Fibroblast of lung (primary cell): ENCODE measurements at places on chromosomes 2 and 18. TPM values are rescaled to one million over a fixed set of nuclear protein-coding genes. Genes with fewer than 3 reads are reported as not detected.

VWC2L gene
- not detected in 2 replicates for total RNA-seq

HMSD gene
- total RNA-seq: 0.83 TPM in 1 of 2 replicates, not detected in the other

KCNJ13 gene
- total RNA-seq: not detected in 2 replicates

GPR35 gene
- 1.0 and 1.2 TPM in 2 replicates for total RNA-seq

ZNF385B gene
- total RNA-seq: under 0.01 TPM in 1 of 2 replicates, not detected in the other

ACOXL gene
- total RNA-seq: not detected in 2 replicates

GAREM2 gene
- 0.66 and 0.77 TPM in 2 replicates for total RNA-seq
